ENCODE measurements at places on chromosomes 4 and X.

- DNase-seq = no peak
Observed at GRCh38 chrX:135213200-135213844, 38.5 kb upstream of the ETDA start.

DNA sequence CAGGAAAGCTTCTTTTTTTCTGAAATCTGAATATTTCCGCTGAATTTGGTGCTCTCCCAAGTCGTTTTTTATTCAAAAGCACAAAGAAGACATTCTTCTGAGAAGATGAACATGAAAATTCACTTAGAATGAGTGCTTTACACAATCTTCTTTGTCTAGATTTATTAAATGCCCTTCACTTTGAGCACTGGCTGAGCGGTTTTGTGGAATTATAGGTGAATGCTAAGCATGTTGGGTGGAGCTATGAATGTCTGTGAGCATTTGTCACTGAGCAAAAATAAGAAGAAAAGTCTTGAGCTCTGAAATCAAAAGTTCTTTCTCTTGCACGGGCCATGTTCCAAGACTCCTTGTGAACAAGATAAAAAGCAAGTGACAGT, 13.1 kb downstream of the GASK1B start:
- DNase-seq = no peak

GRCh38 chr4:136850446-136850845, 681.8 kb downstream of the PCDH18 start:
- DNase-seq = no peak

GRCh38 chr4:205097-205756, 80.9 kb downstream of the ZNF718 start:
- DNase-seq = no peak

GRCh38 chrX:48711162-48711928, 14.8 kb downstream of the SUV39H1 start:
- DNase-seq = no peak

GRCh38 chr4:2330091-2331042, 68.5 kb upstream of the MXD4 start:
- DNase-seq = no peak

GRCh38 chrX:63920875-63921274, 135.9 kb upstream of the ARHGEF9 start:
- no peak for DNase-seq

DNA sequence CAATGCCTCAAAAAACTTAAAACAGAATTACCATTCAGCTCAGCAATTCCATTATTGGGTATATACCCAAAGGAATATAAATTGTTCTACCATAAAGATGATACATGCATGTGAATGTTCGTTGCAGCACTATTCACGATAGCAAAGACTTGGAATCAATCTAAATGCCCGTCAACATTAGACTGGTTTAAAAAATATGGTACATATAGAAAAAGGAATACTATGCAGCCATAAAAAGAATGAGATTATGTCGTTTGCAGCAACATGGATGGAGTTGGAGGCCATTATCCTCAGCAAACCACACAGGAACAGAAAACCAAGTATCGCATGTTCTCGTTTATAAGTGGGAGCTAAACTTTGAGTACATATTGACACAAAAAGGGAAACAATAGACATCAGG, 10.9 kb upstream of the SYNPO2 start:
- DNase-seq = no peak

GRCh38 chrX:104113222-104113965, 1.1 kb downstream of the ZCCHC18 start:
- DNase-seq = no peak

DNA sequence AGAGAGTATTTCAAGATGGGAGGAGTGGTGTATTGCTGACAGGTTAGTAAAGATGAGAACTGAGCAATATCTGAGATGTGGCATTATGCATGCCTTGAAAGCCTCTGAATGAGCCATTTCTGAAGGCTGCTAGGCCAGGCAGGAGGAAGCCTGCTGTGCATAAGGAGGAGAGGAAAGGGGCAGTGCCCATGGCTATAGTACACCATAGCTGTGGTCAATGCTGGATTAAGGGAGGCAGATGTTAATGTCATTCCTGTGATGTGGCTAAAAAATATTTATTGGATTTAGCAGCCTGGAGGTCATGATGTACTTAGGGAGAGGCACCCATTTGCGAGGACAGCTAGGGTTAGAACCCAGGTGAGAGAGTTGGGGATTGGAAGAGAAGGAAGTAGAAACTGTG, 130.0 kb upstream of the LNX1 start:
- DNase-seq = no peak

DNA sequence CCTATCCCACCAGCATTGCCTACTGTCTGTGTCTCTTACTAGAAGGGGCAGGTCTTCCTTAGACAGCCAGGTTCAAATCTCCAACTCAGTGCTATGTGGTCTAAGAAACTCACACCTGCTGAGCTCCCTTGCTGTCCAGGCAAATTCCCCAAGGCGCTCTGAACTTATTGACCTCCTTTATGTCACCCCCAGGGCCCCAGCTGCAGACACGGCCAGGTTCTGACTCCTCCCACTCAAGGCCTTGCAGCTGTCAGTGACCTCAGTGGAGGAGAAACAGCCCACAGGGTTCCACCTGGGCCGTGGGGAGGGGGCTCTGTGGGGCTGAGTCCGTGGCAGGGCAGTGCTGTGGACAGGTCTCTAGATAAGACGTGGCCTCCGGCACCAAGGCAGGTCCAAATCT, 42.1 kb upstream of the PSAPL1 start:
- DNase-seq = no peak

- DNase-seq = no peak
Observed at GRCh38 chr4:187088070-187088799, 364.6 kb upstream of the FAT1 start.

- DNase-seq = no peak
Observed at GRCh38 chr4:94979621-94980020, 221.9 kb downstream of the BMPR1B start.

GRCh38 chr4:2390784-2391421, 27.5 kb downstream of the ZFYVE28 start:
- DNase-seq = no peak

- no peak for DNase-seq
Observed at GRCh38 chr4:174134361-174134760, 149.1 kb downstream of the FBXO8 start.

DNA sequence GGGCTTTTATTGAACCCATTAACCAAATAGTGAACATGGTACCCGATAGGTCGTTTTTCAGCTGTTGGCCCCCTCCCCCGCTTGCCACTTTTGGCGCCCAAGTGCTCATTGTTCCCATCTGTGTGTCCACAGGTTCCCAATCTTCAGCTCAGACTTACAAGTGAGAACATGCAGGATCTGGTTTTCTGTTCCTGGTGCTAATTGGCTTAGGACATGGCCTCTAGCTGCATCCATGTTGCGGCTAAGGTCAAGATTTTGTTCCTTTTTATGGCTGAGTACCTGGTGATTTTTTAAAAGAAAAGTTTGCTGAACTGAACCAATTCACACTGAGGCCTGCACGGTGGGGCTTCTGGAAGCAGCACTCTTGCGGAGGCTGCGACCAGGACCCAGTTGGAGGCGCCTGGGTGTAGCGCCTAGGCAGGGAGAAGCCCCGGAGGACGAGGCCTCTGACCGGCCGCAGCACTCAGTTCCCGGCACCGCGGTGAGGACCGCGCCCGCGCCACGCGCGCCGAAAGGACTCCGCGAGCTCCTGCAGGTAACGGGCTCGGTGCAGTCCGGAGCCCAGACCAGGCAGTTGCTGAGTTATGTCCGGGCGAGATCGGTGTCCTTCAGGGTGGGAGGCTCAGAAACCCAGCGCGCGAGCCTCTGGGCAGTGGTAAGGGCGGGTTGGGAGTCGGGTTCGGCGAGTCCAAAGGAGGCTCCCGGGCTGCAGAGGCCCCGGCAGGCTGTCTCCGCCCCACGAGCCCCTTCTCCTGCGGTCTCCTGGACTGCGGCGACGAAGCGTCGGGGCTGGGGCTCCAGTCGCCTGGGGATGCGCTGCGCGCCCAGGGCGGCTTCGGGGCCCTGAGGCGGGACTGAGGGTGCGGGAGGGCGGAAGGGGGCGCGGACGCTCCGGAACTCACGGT, 15.8 kb upstream of the SLC25A4 start:
- no peak for DNase-seq

- DNase-seq = no peak
Observed at GRCh38 chr4:23717528-23718248, 172.2 kb downstream of the PPARGC1A start.

GRCh38 chr4:83128240-83128929, 13.9 kb upstream of the PLAC8 start:
- no peak for DNase-seq

GRCh38 chrX:26889574-26889973, 573.6 kb downstream of the PPP4R3C start:
- DNase-seq = no peak

DNA sequence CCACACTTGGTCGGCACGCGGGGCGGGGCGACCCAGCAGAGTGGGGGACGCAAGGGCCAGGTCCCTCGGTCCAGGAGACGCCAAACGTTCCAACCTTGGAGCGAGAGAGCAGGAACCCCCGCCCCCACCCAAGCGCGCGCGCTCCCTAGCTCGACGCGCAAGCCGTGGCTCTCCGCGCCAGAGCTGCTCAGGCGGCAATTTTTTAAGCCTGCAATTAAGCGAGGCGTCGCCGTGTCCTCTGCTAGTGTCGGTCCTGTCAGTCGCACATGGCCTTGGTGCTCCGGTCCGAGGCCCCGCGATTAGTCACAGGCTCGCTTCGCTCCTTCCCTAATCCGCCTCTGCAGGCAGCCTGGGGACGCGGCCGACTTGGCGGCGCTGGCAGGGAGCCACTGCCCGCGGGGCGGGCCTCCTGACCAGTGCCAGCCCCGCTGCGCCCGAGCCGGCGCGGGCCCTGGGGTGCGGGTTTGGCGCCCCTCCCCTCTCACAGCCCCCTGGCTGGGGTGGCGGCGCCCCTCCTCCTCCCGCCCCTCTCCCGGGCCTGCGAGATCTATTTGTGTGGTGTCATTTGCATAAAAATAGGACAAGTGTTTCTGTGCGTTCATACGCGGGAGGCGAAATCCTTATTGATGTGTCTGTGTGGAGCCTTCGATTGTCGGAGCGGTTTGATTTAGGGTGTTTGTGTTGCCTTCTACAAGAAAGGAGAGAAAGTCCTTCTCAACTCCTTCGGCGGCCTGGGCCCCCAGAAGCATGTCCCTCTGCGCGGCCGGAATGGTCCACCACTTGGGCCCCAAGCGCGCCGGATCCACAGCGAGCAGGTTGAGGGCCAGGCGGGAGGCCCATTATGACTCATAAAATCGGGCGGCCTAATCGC, 9.8 kb upstream of the BCOR start:
- DNase-seq = no peak

DNA sequence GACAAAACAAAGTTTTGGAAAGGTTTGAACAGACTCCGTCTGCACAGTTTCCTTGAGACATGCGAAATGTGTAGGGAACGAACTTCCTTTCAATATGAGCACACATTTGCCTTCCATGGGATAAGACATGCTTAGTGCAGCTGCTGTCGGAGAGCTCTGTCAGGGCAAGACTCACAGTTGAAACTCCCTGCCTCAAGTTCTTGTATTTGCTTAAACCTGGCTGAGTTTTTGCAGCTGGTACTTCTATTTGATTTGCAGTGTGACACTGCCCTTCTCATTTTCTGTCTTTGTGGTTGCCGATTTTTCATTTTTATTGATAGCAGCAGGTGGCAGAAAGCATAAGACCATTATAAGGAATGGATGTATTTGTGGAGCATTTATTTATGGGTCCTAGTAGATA, 18.2 kb upstream of the RHOH start:
- no peak for DNase-seq

All from stimulated activated CD8-positive, alpha-beta memory T cell treated with anti-CD3 and anti-CD28 coated beads, Interleukin-2, amount 100 ng/mL, for 1 hour (primary cell).